Activated CD8-positive, alpha-beta memory T cell treated with anti-CD3 and anti-CD28 coated beads, Interleukin-2, amount 10 ng/mL, durations not matched to agents 7 days and 5 days (primary cell): ENCODE measurements at places on chromosomes 5 and 9.

DNA sequence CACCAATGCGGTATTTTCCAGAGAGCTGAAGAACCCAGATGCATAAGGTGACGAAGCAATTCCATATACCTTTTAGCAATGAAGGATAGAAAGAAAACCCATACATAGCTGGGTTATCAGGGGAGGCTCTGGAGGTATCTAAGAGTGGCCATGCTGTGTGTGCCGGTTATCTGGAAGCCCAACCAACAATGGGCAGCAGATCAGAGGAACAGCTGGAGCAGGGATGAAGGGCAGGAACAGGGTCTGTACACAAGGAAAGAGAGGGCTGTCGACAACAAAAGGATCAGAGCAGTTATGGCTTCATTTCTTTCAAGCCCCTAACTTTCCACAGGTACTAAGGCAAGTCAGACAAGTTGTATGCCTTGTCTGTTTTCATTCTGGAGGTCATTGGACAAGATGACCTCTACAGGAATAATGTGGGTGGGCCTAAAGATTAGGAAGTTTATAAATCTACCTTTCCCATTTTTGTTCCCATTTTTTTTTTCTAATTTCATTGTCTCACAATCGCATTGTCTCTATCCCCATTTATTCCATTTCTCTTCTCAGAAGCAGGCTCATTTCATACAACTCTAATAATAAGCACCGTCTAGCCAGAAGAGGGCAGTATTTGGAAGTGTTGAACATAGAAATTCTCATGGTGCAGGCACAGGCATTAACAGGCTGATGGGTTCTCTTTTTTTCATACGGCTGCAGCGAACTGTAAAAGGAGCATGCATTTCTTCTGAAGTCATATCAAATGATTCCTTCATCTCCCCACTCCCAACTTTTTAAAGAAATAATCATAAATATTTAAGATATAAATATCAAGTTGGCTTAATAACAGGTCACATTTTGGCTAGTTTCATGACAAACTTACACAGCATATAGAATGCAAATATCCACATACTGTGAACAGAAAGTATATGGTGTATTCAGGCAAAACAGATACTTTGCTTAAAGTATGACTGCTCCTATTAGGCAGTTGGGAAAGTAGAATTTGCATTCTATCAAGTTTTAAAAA, 63.5 kb downstream of the ZNF474 start:
- DNase-seq: no peak

DNA sequence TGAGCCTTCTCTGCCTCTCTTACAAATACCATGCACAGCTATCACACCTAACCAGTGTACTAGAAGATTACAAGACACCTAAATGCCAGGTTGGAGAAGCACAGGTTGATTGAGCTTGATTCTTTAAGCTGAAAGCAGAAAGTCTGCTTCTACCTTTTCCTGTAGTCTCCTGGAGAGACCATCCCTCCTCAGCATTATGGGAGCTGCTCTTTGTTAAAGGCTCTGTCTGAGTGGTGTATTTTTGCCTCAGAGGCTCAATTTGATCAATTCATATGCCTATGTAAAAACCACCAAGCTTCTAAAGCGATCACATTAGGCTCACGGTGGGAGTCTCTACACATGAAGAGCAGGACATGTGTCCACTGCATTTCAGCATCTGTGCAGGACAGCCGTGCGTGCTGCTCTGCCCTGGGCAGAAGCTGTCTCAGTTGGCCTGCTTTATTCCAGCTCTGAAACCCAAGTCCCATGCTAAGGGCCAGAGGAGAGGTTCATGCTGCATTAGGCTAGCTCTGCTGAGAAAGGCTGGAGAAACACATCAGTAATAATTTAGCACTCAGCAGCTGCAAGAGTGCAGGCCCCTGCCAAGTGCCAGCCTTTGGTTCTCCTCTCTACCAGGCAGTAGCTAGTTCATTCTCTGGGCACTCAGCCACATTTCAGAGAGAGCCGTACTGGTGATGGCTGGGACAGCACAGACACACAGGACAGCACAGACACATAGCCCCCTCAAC, 41.7 kb downstream of the TMEM167A start:
- no peak for DNase-seq

DNA sequence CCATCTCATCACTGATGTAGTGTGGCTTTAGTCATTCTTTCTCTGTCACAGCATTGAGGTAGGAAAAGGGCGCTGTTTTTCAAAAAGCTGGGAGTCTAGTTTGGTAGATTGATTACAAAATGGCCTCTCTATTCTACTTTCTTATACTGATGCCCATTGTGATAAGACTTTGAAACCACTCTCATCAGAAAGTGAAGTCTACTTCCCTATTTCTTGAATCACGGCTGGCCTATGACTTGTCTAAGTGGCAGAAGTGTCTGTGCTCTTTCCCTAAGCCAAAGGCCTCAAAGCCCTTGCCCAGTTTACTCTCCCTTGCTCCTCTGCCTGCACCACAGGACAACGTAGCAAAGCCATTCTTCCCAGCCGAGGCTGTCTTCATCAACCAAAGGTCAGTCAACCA, 83.0 kb upstream of the IL33 start:
- no peak for DNase-seq

DNA sequence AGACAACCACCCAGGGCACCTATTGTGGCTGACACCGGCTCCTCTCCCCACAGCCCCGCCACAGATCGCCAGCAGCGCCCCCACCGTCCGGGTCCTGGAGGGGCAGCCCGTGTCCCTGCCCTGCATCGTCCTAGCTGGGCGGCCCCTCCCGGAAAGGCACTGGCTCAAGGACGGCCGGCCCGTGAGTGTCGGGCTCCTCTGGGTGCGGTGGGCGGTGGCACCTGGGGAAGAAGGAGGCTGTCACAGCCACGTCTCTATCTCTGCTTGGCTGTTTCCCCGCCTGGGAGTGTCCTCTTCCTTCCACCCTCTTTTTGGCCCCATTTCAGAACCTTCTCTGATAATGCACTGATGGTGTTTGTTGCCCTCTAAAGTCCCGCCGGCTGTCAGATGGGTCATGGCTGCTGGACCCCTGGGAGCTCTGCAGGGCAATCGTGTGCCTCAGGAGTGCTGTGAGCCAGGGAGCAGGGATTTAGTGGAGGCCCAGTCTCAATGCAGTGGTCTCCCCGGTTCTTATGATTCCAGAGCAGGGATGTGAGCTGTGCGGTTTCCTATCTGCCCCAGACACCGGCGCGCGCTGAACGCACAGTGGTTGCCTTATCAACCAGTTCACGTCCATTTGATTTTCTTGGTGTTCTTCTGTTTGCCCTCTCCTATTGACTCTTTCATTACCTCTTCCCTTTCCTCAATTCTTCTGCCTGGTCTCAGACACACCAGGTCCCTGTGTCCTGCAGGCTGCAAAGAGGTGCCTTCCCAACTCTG, 55.3 kb downstream of the HMCN2 start:
- DNase-seq: no peak

DNA sequence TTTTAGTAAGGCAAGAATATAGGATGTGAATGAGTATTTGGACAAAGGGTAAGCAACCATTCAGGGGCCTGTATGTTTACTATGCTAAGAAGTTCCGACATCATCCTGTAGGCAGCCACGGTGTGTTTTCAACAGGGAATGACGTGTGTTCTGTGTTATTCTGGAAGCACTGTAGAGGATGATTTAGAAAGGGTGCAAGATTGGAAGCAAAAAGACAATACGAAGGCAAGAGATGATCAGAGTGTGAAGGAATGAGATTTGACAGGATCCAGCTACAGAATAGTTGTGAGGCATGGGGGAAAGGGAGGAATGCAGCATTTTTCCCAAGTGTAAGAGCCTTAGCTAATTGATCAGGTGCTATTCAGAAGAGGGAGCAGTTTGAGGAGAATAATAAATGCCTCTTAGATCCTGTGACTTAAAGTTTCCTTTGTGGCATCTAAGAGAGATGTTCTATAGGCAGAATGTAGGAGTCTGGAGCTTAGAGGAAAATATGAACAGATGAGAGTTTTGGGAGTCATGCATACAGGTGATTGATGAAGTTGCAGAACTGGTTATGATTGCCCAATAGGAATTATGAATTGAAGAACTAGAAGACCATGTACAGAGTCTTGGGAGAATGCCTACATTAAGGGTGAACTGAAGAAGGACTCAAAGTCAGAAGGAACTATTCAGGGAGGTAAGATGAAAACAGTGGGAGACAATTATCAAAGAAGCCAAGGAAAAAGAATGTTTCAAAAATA, 2.5 kb downstream of the SMC5 start:
- no peak for DNase-seq

DNA sequence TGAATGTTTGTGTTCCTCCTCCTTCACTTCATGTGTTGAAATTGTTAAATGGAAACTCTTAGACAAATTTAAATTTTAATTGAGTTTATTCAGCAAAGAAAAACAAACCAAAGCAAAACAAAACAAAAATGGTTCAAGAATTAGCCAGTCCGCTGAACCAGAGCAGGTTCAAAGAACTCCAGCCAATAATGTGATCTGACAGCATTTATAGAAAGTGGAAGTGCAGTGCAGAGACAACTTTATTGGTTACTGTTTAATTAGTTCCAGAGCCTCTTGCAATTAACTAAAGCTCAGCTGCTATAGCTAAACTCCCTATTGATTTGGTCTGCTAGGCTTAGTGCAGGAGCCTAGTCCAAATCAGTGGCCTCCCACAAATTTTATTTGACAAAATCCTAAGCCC, 132.9 kb downstream of the RNF180 start:
- DNase-seq: no peak

- DNase-seq: no peak
These were observed 172.1 kb upstream of the GAS1 start for GRCh38 chr9:87119328-87119881.

GRCh38 chr5:44821164-44821563, 12.4 kb downstream of the MRPS30 start:
- DNase-seq: no peak

DNA sequence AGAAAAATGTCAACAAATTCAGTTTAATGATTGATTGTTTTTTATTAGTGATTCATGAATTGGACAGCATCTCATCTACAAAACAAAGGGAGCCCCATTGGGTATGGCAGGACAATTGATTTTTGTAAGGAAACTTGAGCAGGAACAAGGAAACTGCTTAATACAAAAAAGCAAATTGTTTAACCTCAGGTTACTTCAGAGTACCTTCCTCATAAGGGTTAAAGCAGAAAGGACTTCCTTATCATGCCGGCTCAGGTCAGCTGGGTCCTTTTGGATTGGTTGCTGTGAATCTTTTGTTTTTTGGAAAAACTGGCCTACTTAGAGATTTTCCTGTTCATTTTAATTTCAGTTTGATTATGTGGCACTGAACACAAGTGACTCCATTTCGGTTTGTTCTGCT, 211.8 kb downstream of the ARRDC3 start:
- no peak for DNase-seq

DNA sequence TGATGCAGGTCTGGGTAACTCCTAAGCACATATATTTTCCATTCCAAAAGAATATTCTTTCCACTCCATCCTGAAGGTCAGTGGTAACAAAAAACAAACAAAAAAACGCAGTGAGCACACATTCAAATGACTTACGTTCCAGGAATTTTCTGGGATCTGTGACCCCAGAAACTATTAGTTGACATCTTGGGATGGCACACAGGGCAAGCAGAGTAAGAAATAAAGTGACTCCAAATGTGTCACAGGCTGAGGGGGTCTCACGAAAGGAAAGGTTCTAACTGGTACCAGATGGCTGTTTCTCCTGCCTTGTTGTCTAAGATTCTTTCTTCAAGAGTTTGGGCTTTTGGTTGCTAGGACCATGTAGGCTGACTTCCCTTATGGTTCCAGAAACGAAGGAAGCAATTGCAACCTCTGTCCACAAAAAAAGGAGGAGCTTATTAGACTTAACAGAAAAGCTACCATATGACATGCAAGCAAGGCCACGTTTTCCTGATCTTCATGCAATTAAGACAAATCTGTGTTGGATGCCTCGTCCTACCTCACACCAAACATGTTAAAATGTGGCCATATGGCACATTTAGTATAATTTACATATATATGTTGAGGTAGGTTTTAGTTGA, 32.7 kb downstream of the PTGS1 start:
- no peak for DNase-seq

GRCh38 chr9:18185196-18185595, 288.8 kb upstream of the ADAMTSL1 start:
- no peak for DNase-seq

DNA sequence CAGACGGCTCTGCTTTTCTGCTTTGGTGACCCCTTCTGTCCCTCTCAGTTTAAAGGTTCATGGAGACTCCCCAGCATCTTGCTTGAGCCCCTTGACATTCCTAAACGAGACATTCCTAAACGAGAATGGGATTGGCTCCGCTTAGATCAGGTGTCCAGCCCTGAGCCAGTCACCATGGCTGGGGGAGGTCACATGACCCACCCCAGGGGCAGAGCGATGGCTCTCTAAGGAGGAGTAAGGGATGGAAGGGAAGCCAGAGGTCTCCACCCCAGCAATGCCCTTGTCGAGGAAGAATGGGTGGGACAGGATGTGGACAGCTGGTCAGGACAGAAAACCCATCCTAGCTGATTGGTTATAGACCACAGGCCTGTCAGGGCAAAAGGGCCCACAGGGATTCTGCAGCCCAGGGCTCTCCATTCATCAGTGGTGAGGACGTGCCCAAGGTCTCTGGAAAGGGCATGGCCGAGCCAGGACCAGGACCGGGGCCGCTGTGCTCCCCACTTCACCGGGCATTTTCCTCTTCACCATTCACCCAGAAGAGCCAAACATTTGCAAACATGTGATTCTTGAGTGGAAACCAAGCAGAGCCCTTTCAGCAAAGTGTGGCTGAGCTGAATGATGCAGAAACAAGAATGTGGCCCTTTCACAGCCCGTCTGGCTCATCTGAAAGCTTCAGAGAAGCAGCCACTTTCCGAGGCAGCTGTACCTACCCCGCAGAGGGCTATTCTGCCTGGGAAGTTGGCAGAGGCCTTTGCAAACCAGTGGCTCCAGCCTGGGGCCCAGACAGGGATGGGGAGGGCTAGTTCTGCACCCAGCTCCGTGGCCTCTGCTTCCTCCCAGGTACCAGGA, 19.8 kb upstream of the AIF1L start:
- DNase-seq: no peak

DNA sequence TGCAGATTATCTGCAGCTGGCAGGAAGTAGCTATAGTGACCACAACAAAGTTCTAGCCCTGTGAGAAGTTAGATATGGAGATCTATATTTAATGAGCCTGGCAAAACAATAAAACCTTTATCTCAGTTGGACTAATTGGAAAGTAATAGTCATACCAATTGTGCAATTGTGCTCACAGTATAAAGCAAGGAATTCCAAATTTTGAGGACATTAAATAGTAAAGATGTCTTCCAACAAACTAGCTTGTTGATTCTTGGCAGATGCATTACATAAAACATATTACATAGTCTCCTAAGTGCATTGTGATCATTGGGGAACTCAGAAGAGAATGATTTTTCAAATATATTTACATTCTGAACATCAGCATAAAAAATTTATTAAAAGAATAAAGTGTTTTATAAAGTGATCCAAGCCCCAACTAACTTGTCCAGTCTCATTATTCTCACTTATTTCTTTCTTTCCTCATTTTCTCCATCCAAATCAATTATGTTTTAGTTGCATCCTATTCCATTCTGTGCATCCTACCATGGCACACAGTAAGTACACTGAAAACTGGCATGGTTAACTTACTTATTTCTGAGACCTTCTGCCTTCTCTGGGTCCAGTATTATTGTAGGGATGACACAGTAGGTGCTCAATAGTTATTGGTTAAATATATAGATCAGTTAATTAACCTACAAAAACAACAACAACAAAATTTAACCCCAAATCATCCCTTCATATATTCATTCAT, 977.2 kb upstream of the NUDT12 start:
- no peak for DNase-seq
